ENCODE measurements at places on chromosomes 2 and 18. TPM values are rescaled to one million over a fixed set of nuclear protein-coding genes. Genes with fewer than 3 reads are reported as not detected.

GRCh38 chr2:69645031-69645431 is 1.5 kb upstream of the AAK1 start:
- no peak for DNase-seq

GRCh38 chr2:146295080-146295670 is 1549.7 kb upstream of the ACVR2A start:
- DNase-seq, result no peak

DNA sequence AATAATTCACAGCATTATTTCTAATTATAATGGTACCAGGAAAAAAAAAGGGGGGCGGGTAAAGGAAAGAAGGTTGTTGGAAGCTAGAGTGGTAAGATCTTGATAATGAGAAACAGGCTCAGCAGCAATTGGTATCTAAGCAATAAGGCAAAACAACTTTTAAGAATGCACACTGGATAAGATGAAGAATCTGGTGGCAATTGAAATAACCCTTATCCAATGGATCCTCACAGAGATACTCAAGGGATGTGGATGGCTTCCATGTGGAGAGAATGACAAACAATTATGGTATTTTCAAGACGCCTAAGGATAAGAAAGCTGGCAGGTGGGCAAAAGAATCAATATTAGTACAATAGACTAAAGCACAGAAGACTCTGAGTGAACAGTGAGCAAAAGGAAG is 153.6 kb downstream of the UPP2 start:
- no peak for DNase-seq

- no peak for DNase-seq
Measured at GRCh38 chr2:195985741-195986140, 82.9 kb downstream of the DNAH7 start.

- peak; percentile 47 for DNase-seq
Measured at GRCh38 chr2:118003396-118003824, 10.5 kb downstream of the CCDC93 start.

DNA sequence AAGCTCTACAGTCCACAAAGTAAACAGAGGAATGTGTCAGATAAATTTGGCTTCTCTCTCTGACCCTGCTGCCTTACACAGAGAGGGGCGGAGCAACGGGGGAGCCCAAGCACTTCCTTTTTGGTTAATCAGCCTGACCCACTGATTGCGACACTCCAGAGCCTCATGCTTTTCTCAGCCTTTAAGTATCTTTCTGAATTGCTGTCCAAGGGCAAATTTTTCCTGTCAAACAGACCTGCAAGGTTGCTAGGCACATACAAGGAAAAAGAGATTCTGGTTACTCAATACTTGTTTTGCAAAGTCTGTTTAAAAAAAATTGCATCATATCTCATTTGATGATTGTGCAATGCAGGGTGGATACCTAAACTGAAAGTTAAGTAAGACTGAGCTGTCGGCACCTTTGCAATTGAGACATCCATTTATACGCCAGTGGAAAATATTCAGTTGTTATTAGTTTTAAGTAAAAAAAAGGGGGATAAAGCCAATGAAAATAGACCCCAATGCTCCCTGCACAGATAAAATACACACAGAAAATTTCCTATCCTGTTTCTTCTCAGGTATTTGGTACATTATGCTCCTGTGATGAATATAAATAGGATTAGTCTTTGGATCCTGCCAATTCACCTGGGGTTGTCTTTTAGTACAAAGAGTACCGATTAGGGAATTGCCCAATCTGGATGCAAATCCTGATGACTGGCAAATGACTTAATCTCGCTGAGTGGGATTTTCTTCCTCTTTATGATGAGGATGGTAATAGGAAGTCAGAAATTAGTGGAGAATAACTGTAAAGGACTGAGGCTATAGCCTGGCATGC is 260.2 kb upstream of the TRIB2 start:
- peak; percentile 93 for DNase-seq

- DNase-seq, result no peak
Measured at GRCh38 chr18:9135912-9136314, 668 bp upstream of the ANKRD12 start.

- peak; percentile 64 for DNase-seq
Measured at GRCh38 chr18:48621240-48621639, 82.4 kb downstream of the CTIF start.

DNA sequence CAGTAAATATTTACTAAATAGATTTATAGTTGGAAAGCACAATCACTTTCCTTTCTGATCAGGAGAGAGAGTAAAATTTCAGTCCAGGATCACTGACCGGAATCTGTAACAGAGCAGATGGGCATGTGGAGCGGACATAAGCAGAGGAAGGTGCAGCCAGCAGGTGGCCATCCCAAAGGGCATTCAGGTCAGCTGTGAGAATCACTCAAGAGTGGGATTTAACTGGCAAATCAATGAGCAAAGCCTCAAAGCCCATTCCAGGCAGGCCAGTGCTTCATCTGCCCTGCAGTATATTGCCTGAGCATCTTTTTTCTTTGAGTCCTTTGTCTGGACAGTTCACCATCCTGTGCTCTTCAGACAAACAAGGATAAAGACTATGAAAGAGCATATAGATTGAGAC is 166.4 kb upstream of the SLC14A2 start:
- no peak for DNase-seq

DNA sequence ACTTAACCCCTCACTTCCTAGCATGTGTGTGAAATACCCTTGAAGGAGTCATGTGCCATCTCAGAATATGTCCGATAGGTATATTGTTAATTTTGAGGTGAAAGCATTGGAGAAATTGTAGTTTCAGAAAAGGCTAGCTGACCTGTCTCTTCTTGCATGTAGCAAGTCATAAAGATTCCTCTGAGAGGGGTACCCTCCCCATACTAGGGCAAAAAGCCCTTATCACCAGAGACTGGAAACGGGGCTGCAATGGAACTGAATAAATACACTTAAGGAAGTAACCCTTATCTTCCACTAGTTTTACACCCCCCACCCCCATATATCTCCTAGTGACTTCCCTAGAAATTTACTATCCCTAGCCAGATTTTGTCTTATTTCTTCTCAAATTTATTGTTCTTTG is 1.8 kb upstream of the SF3B6 start:
- no peak for DNase-seq

Gene REG3A
- not detected for total RNA-seq

Gene UGT1A5
- not detected for total RNA-seq

Gene IDH1
- total RNA-seq, result 50.8 TPM

Gene CHST10
- 9.7 TPM for total RNA-seq

Measured in spleen (tissue), 13 donors.